ENCODE measurements at places on chromosomes 7 and 10.

GRCh38 chr10:133455611-133456031, 1.9 kb downstream of the SCART1 start:
- H3K4me3 ChIP-seq, result no peak overlapping the region
- no peaks in the 10 kb centered on the region for H3K4me1 ChIP-seq
- no peak overlapping the region for H3K27ac ChIP-seq
- no peak for DNase-seq
- no peaks in the 10 kb centered on the region for H3K27me3 ChIP-seq

- DNase-seq, result no peak
- H3K4me1 ChIP-seq, result peaks cover 5% of the 10 kb centered on the region
- no peaks in the 10 kb centered on the region for H3K36me3 ChIP-seq
- no peak overlapping the region for H3K4me3 ChIP-seq
- H3K27me3 ChIP-seq, result peaks cover 2% of the 10 kb centered on the region
Observed at GRCh38 chr7:22849172-22849571, 26.5 kb upstream of the TOMM7 start.

DNA sequence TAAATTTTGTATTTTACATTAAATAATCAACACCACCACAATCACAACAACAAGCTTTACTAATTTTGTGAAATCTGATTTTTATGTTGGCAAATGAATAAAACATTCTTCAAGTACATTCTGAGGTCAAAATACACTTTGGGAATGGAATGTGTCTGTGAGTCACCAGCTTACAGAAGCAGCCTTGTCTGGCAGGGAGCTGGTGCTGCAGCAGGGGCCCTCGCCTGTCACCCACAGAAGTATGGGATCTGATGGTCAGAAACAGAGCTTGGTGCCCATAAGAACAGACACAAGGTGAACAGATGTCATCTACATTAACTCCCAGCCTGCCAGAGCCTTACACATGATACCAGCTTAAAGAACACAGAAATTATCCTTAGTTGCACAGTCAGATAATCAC, 496.9 kb downstream of the CCSER2 start:
- H3K36me3 ChIP-seq, result no peaks in the 10 kb centered on the region
- no peak for DNase-seq
- no peaks in the 10 kb centered on the region for H3K27me3 ChIP-seq
- no peaks in the 10 kb centered on the region for H3K4me1 ChIP-seq
- no peak overlapping the region for H3K27ac ChIP-seq

DNA sequence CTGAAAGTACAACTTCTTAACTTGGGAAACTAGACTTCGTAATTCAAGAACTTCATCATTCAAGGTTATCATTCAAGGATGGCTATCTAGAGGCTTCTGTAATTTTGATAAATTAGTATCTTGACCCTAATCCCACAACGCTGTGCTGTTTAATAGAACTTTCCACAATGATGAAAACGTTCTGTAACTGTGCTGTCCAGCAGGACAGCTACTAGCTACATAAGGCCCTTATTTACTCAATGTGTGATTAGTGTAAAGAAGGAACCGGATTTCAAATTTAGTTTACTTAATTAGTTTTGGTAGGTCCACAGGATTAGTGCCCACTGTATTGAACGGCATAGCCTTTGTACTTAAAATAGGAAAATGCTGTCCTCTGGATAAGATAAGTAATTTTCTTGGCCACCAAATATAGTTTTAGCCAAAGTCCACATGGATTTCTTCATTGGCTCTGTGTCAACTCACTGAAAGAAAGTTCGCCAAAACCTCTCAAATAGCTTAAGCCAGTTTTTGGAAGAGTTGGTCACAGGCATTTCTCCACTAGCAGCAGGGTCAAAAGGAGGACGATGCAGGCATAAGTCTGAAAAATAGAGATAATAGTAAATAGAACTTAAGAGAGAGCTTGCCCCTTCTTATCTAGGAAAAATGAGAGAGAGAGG, 17.3 kb downstream of the DGKI start:
- H3K27ac ChIP-seq, result no peak overlapping the region
- no peak overlapping the region for H3K4me3 ChIP-seq
- H3K36me3 ChIP-seq, result no peaks in the 10 kb centered on the region
- no peaks in the 10 kb centered on the region for H3K4me1 ChIP-seq

All from CD4-positive, CD25-positive, alpha-beta regulatory T cell (primary cell).